ENCODE measurements at places on chromosomes 3 and 15. TPM values are rescaled to one million over a fixed set of nuclear protein-coding genes. Genes with fewer than 3 reads are reported as not detected.
A peak's percentile ranks its signal among the peaks of the same experiment; 100 is the strongest.

- DNase-seq = no peak
These were observed 93.9 kb downstream of the NEDD4 start for GRCh38 chr15:55899537-55899936.

GRCh38 chr15:54101664-54102270, 123.5 kb downstream of the UNC13C start:
- no peak for DNase-seq

DNA sequence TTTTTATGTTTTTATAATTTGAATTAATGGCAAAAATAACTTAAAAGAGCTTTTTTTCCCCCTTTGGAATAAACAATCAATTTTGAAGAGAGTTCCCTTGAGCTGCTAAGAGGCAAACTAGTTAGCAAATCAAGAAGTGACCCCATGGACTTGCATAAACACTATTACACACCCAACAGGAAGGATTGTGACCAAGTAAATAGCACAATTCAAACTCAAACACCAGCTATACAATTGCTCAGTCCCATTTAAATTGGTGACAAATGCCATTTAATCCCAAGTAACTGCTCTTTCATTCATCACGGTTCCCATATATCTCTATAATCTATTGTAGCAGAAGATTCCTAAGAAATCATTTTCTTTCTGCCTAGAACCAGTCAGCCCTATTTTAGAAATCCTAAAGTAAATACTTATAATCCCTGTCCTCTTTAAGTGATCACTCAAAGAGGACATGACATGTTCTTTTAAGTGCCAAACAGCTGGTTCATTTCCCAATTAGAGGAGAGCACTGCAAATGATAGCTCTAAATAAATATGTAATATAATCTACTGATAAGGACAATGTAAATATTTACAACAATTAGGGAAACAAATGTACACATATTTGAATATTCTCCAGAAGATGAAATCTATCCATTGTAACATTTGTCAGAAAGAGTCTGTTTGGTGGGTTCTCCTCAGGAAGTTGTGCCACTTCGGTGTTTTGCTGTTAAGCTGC, 137.8 kb upstream of the ADAMTS9 start:
- no peak for DNase-seq

DNA sequence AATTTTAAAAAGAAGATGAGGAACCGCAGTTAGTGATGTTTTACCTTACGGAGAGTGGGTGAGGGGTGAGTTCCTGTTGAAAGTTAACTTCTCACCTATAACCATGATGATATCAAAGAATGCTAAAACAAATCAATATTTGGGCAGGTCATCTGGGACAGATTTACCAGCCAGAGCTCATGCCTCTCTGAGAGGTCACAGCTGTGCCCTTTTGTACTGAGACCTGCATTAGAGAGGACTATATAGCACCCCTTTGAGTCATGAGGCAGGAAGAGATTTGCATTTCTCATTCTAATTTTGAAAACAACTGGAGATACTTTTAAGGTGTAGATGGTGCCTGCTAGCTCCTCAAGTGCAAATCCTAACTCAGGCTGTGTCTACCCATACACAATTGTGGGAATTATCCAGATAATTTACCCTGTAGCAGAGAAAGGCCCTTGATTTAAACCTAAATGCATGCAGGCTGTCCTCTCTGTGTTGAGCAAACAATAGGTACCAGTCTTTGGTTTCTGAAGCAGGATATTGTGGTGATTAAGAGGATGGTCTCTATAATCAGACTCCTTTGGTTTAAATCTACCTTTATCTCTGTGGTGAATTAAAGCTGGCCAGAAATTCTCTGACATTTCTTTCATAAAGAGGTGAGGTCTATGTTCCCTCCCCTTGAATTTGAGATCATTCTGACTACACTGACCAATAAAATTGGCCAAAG, 5.8 kb upstream of the TM4SF4 start:
- DNase-seq = no peak

GRCh38 chr3:142795332-142795731, 71.5 kb downstream of the TRPC1 start:
- no peak for DNase-seq

DNA sequence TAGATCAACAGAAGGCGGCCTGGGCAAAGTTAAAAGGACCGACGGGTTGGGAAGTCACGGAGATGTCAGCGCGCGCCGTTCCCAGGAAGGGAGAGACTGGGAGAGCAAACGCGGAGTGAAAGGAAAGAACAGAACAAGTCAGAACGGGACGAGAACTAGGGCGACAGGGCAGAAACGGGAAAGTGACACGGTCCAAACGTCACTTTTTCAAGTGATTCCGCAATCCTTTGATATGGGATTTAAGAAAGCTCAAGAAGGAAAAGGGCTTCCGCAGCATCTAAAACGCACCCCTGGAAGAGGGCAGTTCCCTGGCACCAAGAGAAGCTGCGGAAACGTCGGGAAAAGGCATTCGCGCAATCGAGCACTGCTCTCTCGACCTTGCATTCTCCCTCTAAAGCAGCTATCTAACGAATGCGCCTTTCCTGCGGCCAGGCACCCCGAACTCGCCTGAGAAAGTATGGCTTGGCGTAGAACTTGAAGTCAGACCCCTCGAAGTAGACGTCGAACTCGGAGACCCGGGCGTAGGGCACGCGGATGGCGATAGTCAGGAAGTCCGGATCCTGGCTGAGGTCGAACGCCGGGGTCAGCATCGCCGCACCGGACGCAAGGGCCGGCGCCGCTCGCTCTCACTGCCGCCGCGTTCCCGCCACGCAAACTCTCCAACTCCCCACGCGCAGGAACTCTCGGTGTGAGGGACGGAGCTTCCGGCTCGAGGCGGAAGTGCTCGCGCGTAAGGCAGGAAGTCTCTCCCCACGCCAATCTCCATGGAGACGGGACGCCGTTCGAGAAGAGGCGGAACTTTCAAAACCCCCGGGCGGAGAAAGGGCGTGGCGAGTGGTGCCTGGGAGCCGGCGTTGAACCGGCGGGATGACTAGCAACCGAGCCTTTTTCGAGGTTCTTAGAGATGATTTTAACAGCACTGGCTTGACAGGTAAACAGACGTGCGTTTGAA, at the start of gene SHQ1:
SHQ1 (minus strand) TSS at position 695 of the 952 bp plus-strand sequence; CDS start at position 590, 105 bp downstream.
- peak; percentile 98 for DNase-seq

DNA sequence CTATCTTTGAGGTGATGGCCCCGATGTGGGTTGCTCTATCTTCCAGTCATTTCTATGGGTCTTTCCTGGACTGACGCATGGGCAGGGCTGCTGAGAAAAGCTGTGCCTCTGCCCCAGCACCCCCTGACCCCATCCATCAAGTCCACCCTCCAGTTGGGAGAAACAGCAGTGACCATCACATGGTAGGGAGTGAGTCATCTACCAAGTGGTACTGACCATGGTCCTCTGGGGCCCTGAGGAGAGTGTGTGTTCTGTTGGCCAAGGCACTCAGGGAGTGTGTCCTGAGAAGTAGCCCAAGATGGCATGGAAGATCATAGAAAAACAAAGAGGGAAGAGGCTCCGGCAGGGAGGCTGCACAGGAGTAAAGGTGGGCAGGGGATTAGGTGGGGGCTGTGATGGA, 1.6 kb upstream of the DNAH1 start:
- no peak for DNase-seq

ISLR2 gene
- 0.27 TPM for total RNA-seq

C3orf52 gene
- total RNA-seq = 16.6 TPM
